Glomerular endothelial cell (primary cell): ENCODE measurements at places on chromosomes 6 and 20. TPM values are rescaled to one million over a fixed set of nuclear protein-coding genes. Genes with fewer than 3 reads are reported as not detected.

GRCh38 chr6:2653369-2654032 is 97.2 kb downstream of the MYLK4 start:
- DNase-seq = no peak

- DNase-seq = no peak
Observed at GRCh38 chr20:57545927-57546662, 14.8 kb upstream of the PCK1 start.

The MYLK4 gene
- total RNA-seq = 0.35 and 0.44 TPM in 2 replicates

The MAP1LC3A gene
- 77.5 and 97.0 TPM in 2 replicates for total RNA-seq

The AK9 gene
- total RNA-seq = 2.7 and 11.2 TPM in 2 replicates
